ENCODE measurements at places on chromosomes 7 and 10. TPM values are rescaled to one million over a fixed set of nuclear protein-coding genes. Genes with fewer than 3 reads are reported as not detected.

DNA sequence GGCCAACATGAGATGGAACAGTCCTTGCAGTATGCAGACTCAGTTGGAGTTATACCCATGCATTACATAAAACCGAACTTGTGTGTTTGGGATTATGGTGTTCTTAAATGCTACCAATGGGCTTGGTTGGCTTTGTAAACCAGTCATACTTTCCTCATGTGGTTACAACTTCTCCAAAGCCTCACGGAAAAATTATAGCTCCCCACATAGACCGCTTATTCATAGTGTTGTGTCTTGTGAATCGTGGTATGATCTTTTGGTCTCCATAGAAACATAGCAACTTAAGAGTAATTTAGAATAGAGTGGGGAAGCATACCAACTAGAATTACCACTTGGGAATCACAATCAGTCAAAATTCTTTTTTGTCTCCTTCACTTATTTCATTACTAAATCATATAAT is 112.3 kb upstream of the FZD1 start:
- no peaks in the 10 kb centered on the region for H3K4me1 ChIP-seq
- H3K27ac ChIP-seq, result no peak overlapping the region
- no peak for DNase-seq
- H3K4me3 ChIP-seq, result no peak overlapping the region
- no peaks in the 10 kb centered on the region for H3K36me3 ChIP-seq
- no peaks in the 10 kb centered on the region for H3K27me3 ChIP-seq

- H3K27ac ChIP-seq, result peak overlapping the region; percentile 88
- peak overlapping the region; percentile 62 for H3K4me3 ChIP-seq
- peaks cover 16% of the 10 kb centered on the region for H3K36me3 ChIP-seq
- peak; percentile 78 for DNase-seq
- H3K27me3 ChIP-seq, result no peaks in the 10 kb centered on the region
- peaks cover 53% of the 10 kb centered on the region for H3K4me1 ChIP-seq
Observed at GRCh38 chr7:135980665-135981180, 3.6 kb upstream of the MTPN start.

- no peak for DNase-seq
- no peak overlapping the region for H3K27ac ChIP-seq
- H3K4me3 ChIP-seq, result no peak overlapping the region
- H3K36me3 ChIP-seq, result no peaks in the 10 kb centered on the region
Observed at GRCh38 chr7:30521532-30521931, 16.9 kb upstream of the GGCT start.

GRCh38 chr10:35546824-35547225 is 58.3 kb upstream of the GJD4 start:
- H3K36me3 ChIP-seq, result peaks cover 21% of the 10 kb centered on the region
- peaks cover 8% of the 10 kb centered on the region for H3K4me1 ChIP-seq
- DNase-seq, result no peak

Gene TMEM225B
- 1.3 TPM for total RNA-seq

- H3K27me3 ChIP-seq, result peaks cover 13% of the 10 kb centered on the region
- no peak overlapping the region for H3K27ac ChIP-seq
- no peaks in the 10 kb centered on the region for H3K36me3 ChIP-seq
- H3K4me1 ChIP-seq, result no peaks in the 10 kb centered on the region
- H3K4me3 ChIP-seq, result no peak overlapping the region
- DNase-seq, result no peak
Observed at GRCh38 chr10:79947083-79947415, 1.9 kb downstream of the SFTPD start.

DNA sequence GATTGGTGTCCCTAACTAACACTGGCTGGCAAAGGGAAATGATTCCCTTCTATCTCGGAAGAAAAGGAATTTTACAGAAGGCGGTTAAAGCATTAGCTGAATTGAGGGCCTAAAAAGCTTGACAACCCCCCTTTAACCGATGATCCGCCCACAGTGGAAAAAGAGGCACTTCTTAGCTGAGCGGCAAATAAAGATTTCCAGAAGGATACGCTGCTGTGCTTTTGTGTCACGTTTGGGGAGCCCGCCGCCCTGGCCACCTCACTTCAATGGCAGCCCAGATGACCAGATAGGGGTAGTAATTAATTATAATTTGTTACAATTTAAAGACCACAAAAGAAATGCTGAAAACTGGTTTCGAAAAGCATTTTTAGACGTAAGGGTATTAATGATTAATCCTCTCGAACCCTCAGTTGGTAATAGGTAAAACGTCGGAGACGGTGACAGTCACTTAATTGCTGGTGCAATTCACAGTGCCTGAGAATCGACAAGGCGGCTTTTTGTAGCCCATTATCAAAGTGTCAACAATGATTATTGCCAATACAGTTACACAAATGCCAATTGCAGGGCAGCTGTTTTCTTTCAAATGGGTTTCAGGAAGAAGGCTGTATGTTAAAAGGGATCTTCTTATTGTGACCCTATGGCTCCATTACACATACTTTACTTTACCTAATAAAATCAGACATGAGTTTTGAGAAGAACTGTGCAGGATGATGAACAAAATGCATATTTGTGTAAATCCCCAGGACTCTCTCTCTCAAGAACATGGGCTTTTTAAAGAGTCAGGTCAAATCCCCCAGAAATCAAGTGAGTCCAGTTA is 154.1 kb downstream of the PIP4K2A start:
- DNase-seq, result no peak
- H3K27ac ChIP-seq, result no peak overlapping the region
- H3K4me3 ChIP-seq, result no peak overlapping the region
- H3K27me3 ChIP-seq, result no peaks in the 10 kb centered on the region
- H3K4me1 ChIP-seq, result peaks cover 15% of the 10 kb centered on the region
- peaks cover 40% of the 10 kb centered on the region for H3K36me3 ChIP-seq

GRCh38 chr7:116353647-116354046 is 143.3 kb downstream of the TES start:
- H3K4me3 ChIP-seq, result no peak overlapping the region
- no peak overlapping the region for H3K27ac ChIP-seq
- no peaks in the 10 kb centered on the region for H3K36me3 ChIP-seq
- no peak for DNase-seq
- peaks cover 11% of the 10 kb centered on the region for H3K27me3 ChIP-seq

Gene IKZF5
- total RNA-seq, result 16.6 TPM

GRCh38 chr7:21526007-21526406 is 16.8 kb upstream of the DNAH11 start:
- H3K27me3 ChIP-seq, result peaks cover 13% of the 10 kb centered on the region
- no peak for DNase-seq
- no peaks in the 10 kb centered on the region for H3K4me1 ChIP-seq
- peaks cover 2% of the 10 kb centered on the region for H3K36me3 ChIP-seq
- no peak overlapping the region for H3K27ac ChIP-seq
- no peak overlapping the region for H3K4me3 ChIP-seq

DNA sequence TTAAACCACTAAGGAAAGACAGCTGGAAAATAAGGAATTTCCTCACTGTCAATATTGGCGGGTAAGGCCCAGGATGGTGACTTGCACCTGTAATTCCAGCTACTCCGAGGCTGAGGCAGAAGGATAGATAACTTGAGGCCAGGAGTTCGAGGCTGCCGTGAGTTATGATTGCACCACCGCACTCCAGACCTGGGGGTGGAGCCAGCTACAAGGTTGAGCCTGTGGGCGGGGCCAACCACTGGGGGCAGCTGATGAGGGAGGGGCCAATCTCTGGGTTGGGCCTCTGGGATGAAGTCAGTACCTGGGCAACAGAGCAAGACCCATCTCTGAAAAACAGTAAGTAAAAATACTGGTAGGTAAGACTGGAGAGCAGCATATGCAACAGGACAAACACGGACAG is 80.1 kb upstream of the ADO start:
- no peak overlapping the region for H3K4me3 ChIP-seq
- no peaks in the 10 kb centered on the region for H3K36me3 ChIP-seq
- no peak for DNase-seq
- H3K27me3 ChIP-seq, result peaks cover 16% of the 10 kb centered on the region

- no peaks in the 10 kb centered on the region for H3K27me3 ChIP-seq
- peaks cover 44% of the 10 kb centered on the region for H3K36me3 ChIP-seq
- peak overlapping the region; percentile 90 for H3K4me3 ChIP-seq
Observed at GRCh38 chr7:24978843-24979469, 1.0 kb downstream of the OSBPL3 start.

Gene SPDYE2B
- total RNA-seq, result 0.15 TPM

- no peak overlapping the region for H3K4me3 ChIP-seq
- H3K4me1 ChIP-seq, result peaks cover 12% of the 10 kb centered on the region
- H3K27me3 ChIP-seq, result no peaks in the 10 kb centered on the region
- DNase-seq, result no peak
Observed at GRCh38 chr10:72702868-72703581, 11.1 kb downstream of the MCU start.

GRCh38 chr7:17097668-17098297 is 200.7 kb upstream of the AHR start:
- no peaks in the 10 kb centered on the region for H3K36me3 ChIP-seq
- no peak for DNase-seq
- H3K4me1 ChIP-seq, result no peaks in the 10 kb centered on the region
- no peak overlapping the region for H3K27ac ChIP-seq
- H3K4me3 ChIP-seq, result no peak overlapping the region

GRCh38 chr7:11767148-11767547 is 64.8 kb downstream of the THSD7A start:
- H3K27me3 ChIP-seq, result no peaks in the 10 kb centered on the region
- no peak overlapping the region for H3K27ac ChIP-seq
- no peaks in the 10 kb centered on the region for H3K36me3 ChIP-seq
- no peaks in the 10 kb centered on the region for H3K4me1 ChIP-seq

GRCh38 chr10:68202960-68203353 is 29.0 kb downstream of the ATOH7 start:
- H3K36me3 ChIP-seq, result no peaks in the 10 kb centered on the region
- no peak overlapping the region for H3K27ac ChIP-seq
- H3K4me1 ChIP-seq, result peaks cover 8% of the 10 kb centered on the region
- DNase-seq, result no peak

Gene TMEM236
- total RNA-seq, result 0.15 TPM

GRCh38 chr10:70405037-70405824 is 1.3 kb downstream of the EIF4EBP2 start:
- peaks cover 32% of the 10 kb centered on the region for H3K36me3 ChIP-seq
- DNase-seq, result peak; percentile 63
- no peaks in the 10 kb centered on the region for H3K27me3 ChIP-seq
- peak overlapping the region; percentile 99 for H3K4me3 ChIP-seq

GRCh38 chr7:150986099-150986512 is 4.7 kb upstream of the NOS3 start:
- H3K36me3 ChIP-seq, result peaks cover 12% of the 10 kb centered on the region
- peaks cover 49% of the 10 kb centered on the region for H3K27me3 ChIP-seq
- H3K4me1 ChIP-seq, result peaks cover 31% of the 10 kb centered on the region
- H3K4me3 ChIP-seq, result no peak overlapping the region
- no peak overlapping the region for H3K27ac ChIP-seq
- peak; percentile 65 for DNase-seq

DNA sequence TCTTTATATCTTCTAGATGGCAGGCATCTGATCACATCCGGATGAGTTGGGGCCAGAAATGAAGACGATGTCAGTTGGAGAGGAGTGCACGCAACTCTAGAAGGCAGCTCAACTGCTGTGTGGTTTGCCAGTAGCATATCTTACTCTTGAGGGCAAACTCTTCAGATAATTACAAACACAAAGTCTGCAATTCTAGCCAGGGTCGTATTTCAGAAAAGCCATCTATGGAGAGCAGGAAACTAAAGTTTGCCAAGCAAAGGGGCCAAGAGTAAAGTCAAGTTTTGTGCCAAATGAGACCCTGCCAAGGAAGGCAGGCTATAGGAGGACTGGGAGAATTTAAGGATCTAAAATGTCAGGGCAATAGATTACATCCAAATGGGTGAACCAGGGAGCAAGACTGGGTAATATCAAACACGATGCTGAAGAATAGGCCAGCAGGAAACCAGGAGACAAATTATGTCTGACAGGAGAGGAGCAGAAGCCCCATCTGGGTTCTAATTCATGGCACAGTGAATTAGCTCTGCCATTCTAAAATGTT is 312.5 kb upstream of the SEMA3C start:
- no peak overlapping the region for H3K4me3 ChIP-seq
- no peaks in the 10 kb centered on the region for H3K36me3 ChIP-seq
- no peak for DNase-seq
- H3K4me1 ChIP-seq, result no peaks in the 10 kb centered on the region
- no peak overlapping the region for H3K27ac ChIP-seq

Gene SLC29A3
- total RNA-seq, result 2.6 TPM

Gene CCDC136
- total RNA-seq, result 4.8 TPM

Gene AMZ1
- 0.88 TPM for total RNA-seq

DNA sequence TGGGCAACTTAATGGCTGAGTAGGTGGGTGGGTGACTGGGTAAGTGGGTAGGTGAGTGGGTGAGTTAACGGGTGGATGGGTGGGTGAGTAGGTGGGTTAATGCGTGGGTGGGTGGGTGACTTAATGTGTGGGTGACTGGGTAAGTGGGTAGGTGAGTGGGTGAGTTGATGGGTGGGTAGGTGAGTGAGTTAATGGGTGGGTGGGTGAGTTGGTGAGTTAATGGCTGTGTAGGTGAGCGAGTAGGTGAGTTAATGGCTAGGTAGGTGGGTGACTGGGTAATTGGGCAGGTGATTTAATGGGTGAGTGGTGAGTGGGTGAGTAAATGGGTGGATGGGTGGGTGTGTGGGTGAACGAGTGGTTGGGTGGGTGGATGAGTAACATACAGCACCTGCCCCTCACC is 243.0 kb upstream of the MGMT start:
- no peaks in the 10 kb centered on the region for H3K36me3 ChIP-seq
- H3K4me3 ChIP-seq, result no peak overlapping the region
- H3K4me1 ChIP-seq, result no peaks in the 10 kb centered on the region
- no peaks in the 10 kb centered on the region for H3K27me3 ChIP-seq
- no peak overlapping the region for H3K27ac ChIP-seq

DNA sequence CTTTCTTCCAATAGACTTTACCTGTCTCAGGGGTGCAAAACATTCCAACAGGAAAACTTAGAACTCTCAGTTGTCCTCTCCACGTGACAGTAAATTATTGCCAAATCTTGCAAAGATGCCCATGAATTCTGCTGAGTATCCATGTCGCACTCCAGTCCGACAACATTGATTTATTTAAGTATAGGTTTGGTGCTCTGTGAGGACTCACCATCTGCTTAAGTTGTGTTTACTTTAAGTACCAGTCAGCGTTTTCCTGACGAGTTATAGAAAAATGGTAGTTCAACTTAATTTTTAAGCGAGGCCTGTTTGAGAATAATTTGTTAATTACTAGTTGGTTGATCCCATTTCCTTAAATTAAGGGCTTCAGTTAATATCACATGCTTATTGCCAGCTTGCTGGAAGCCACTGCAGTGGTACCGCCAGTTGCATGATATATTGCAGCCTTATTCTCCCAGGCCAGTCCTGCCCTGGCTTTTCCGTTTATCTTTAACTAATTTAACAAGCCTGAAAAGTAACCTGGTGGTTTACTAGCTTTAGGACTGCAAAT is 27.8 kb downstream of the CREB5 start:
- H3K27ac ChIP-seq, result no peak overlapping the region
- no peaks in the 10 kb centered on the region for H3K4me1 ChIP-seq
- DNase-seq, result no peak
- no peaks in the 10 kb centered on the region for H3K36me3 ChIP-seq
- H3K27me3 ChIP-seq, result peaks cover 20% of the 10 kb centered on the region
- no peak overlapping the region for H3K4me3 ChIP-seq

All from activated CD4-positive, alpha-beta memory T cell treated with anti-CD3 and anti-CD28 coated beads, Interleukin-2, amount 10 ng/mL, durations not matched to agents 7 days and 5 days (primary cell).